Cortex of kidney (tissue), 1 donor: ENCODE measurements at places on chromosomes 1 and 21.

DNA sequence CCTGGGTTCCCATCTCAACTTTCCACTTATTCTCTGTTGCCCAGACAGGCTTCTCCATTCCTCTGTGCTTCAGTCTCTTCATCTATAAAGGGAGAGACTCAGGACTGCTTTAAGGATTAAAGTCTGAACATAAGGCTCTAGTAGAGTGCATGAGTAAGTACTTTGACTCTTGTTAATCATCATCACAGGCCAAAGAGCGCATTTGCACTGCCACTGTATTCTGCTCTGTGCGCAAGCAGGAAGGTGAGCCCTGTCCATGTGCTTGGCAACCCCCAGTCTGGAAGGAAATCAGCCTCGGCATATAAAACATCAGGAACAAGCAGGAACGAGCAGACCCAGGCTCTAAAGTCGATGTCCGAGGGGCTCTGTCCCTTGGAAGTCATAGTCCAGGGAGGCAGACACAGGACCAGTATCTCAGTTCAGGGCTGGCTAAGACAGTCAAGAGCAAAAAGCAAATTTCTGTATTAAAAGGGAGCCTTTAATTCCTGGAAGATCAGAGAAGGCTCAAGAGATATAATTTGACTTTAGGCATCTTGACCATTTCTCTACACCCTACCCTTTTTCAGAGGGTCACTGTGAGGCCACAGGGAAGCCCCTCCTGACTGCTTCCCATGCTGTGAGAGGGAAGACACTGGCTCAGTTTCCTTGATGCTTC, 131.2 kb downstream of the TRABD2B start:
- DNase-seq, result no peak

- no peak for DNase-seq
Observed at GRCh38 chr21:36730291-36731281, 31.7 kb downstream of the SIM2 start.

DNA sequence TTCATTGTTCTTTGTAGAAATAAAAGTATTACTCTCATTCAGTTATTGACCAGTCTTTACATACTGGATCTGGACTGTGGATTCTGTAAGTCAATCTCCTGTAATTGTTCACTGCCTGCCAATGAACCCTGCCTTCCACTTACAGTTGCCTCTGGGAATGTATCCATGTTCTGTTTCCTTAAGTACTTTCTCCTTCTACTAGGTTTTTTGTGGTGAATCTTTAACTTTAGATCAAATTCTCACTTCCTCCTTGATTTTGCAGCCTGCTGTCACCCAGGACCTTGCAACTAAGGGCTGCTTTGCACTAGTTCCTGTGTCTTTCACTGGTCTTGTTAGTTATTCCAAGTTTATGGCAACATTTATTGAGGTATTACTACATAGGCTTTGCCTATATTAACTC, 28.2 kb upstream of the ANKRD13C start:
- DNase-seq, result no peak

- no peak for DNase-seq
Observed at GRCh38 chr1:212918824-212919223, 31.5 kb upstream of the VASH2 start.

DNA sequence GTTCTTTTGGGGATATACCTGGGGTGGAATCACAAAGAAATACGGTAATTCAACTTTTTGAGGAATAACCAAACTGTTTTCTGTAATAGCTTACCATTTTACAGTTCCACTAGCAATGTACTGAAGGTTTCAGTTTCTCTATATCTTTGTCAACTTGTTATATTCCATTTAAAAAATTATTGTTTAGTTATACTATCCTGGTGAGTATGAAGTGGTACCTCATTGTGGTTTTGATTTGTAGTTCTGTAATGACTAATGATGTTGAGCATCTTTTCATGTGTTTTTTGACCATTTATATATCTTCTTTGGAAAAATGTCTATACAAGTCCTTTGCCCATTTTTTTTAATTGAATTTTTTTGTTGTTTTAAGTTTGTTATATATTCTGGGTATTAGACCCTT, 39.4 kb downstream of the MAST2 start:
- no peak for DNase-seq

- no peak for DNase-seq
Observed at GRCh38 chr1:183920651-183921050, 115.7 kb downstream of the RGL1 start.

DNA sequence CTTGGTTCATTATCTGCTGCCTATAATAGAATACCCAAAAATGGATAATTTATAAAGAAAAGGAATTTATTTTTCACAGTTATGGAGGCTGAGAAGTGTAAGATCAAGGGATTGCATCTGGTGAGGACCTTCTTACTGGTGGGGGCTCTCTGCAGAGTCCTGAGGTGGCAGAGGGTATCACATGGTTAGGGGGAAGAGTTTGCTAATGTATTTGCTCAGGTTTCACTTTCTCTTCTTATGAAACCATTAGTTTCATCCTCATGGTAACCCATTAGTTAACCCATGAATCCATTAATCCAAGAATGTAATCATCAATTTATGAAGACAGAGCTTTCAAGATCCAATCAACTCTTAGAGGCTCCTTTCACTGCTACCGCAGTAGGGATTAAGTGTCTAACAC, 120.6 kb downstream of the DNM3 start:
- DNase-seq, result no peak

DNA sequence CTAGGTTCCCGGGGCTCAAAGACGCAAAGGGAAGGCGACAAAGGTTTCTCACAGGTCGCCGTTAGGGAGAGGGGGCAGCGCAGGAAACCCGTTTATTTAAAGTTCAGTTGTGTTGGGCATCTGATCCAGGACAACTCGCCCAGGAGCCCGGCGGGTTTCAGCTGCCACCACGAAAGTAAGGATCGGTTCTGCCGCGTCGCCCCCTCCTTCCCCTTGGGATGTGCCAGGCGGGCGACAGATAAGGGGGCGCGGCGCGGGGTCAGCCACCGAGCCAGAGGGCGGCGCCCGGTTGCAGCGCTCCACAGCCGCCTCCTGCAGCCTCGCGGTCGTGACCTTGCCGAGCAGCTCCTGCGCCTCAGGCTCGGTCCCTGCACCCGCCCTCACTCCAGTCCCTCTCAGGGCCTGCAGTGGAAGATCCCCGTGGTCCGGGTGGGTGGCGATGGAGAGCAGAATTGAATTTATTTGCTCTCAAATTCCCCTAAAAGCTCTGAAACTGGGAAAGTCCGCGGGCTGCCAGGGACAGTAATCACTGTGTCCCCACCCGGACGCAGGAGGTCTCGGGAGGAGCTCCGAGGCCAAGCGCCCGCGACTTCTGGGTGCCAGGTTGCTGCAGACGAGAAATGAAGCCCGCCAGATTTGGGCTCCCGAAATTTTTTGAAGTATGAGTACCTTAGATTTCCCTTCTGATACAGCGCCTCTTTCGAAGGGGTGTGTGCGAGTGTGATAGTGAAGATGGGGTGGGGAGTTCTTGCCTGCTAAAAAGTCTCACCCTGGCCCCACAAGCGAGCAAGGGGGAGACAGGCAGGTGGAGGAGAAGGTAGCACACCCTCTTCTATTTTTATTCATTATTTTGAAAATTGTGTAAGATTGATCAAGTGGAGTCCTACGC, 28.4 kb upstream of the NFIA start:
- DNase-seq, result no peak

DNA sequence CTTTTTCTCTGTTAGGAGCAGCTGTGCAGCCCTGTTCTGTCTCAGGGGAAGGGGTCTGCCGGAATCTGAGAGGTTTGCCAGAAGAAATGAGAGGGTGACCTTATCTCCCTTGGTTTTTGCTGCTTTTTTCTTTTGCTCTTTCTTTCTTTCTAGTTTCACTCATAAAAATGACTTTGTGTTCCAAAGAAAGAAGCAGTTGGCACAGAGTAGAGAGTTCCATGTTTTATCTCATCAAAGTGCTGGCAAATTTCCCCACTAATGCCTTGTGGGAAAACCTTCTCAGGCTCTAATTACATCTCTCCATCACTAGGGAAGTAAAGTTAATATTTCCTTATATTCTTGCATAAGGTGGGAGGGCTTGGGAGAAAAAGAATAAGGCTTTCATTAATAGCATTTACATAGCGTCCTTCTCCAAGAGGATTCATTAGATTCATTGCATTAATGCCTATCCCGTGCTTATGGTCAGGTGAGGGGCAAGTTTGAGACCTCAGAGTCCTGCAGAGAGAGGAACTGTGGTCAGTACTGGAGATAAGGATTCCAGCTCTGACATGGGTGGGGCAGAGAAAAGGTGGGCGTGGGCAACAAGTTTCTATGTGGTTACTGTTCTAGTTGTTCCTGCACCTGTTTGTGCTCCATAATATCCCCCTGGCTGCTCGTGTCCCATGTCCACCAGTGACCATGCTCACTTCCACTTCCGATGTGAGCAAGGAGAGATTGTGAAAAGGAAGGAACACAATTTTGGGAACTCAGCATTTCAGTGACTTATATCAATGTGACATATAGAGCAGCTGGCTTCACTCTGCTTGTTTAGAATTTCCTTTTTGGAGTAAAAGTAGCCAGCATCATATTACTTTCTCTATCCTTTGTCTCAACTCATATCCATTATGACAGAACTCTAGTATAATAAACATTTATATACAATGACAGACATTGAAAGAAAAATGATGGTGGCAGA, 79.5 kb downstream of the DISC1 start:
- no peak for DNase-seq

- DNase-seq, result no peak
Observed at GRCh38 chr1:50985094-50985493, 15.0 kb downstream of the CDKN2C start.

DNA sequence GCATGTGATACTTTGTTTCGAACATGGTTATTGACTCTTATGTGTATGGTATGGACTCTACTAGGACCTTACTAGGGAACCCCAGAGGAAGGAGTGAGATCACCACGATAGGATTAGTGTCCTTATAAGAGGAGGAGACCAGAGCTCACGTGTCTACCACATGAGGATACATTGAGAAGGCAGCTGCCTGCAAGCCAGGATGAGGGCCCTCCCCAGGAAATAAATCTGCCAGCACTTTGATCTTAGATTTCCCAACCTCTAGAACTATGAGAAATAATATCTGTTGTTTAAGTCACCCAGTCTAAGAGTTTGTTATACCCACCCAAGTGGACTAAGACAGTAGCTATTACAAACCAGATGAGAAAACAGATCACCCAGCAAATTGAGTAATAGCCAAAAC, 559.3 kb upstream of the USP24 start:
- no peak for DNase-seq

DNA sequence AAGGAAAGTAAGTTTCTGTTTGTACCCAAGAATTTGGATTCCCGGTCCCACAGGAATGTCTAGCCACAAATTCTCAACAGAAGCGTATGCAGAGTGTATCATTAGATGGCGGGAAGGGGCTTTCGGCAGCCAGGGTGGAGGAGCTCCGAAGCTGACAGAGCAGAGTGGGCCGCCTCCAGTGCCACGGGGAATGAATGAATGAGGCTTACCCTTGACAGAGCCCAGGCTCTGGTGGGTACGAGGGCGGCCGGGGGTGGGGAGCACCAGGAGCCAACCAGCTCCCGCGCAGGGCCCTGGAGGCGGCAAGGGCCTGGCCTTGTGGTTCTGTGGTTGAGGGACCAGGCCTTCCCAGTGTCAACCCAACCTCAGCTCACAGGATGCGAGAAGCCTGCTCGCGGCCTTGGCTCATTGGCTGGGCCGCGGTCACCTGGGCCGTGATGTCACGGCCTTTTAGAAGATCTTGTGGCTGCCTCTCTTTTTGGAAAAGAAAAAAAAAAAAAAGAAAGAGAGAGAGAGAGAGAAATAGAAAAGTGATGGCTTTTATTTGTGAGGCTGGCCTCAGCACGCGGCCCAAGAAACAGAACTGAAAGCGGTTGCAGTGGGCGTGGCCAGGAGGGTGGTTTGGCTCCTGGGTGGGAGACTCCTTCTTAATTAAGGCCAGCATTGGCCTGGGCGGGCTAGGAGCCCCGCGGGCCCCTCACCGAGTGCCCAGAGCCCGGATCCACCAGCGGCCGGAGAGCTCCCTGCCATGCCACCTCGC, 34.9 kb upstream of the RUNX3 start:
- no peak for DNase-seq

GRCh38 chr1:203170625-203171330, 4.8 kb downstream of the MYBPH start:
- no peak for DNase-seq

- no peak for DNase-seq
Observed at GRCh38 chr1:17873007-17873675, 118.0 kb downstream of the ACTL8 start.

DNA sequence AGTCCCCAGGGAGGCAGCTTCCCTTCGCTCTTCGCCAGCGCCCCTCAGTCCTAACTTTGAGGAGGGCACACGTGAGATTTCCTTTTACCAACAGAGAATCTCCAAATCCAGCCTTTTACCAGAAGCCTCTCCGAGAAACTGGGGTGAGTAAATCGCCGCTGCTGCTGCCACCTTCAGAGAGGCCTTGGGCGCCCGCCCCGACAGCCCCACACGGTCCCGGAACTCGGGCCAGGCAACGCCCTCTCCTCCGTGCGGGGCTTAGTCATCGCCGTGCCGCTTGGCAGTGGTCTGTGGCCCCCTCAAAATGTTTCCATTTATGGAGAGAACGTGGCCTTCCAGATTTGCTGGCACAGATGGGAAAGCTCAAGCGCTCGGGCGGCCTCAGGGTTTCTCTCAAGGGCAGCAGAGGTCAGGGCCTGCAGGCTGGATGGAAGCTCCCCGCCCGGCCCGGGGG, 41.4 kb upstream of the COL6A2 start:
- DNase-seq, result no peak

GRCh38 chr1:114892194-114892918, 37.7 kb downstream of the SYCP1 start:
- DNase-seq, result no peak

GRCh38 chr1:27726173-27727044, 648 bp downstream of the FAM76A start:
- no peak for DNase-seq

- DNase-seq, result no peak
Observed at GRCh38 chr1:94032637-94033036, 88.3 kb downstream of the ABCA4 start.

GRCh38 chr1:5847013-5847659, 145.1 kb downstream of the NPHP4 start:
- DNase-seq, result no peak

GRCh38 chr21:31397939-31398338, 53.9 kb upstream of the TIAM1 start:
- no peak for DNase-seq

GRCh38 chr1:56390232-56390867, 189.0 kb downstream of the PLPP3 start:
- no peak for DNase-seq

- DNase-seq, result no peak
Observed at GRCh38 chr1:3598051-3598491, 13.2 kb downstream of the MEGF6 start.

DNA sequence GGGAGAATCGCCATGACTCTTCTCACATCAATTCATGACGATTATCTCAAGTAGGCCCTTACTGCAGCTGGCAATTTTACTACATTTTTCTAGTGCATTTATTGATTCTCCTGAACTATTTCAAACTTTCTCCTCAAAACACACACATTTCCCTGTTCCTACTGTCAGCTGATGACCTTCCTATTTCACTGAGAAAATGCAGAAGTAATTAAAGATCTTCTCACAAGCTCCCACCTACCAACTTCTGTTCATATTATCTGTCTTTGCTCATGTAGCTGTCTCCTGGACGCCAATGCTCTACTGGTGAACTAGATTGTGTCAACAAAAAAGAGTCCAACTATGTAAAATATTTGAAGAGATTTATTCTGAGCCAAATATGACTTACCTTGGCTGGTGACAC, 36.4 kb upstream of the FASLG start:
- no peak for DNase-seq

- no peak for DNase-seq
Observed at GRCh38 chr1:117783606-117784396, 145.6 kb downstream of the GDAP2 start.

GRCh38 chr21:46154955-46155513, 345 bp downstream of the FTCD start:
- DNase-seq, result no peak

- no peak for DNase-seq
Observed at GRCh38 chr1:170970256-170970655, 34.9 kb downstream of the MROH9 start.

- no peak for DNase-seq
Observed at GRCh38 chr1:163877016-163877415, 555.3 kb downstream of the NUF2 start.
